ENCODE measurements at places on chromosomes 2 and 18.

- no peak for DNase-seq
Observed at GRCh38 chr2:205644018-205644417, 38.3 kb upstream of the NRP2 start.

DNA sequence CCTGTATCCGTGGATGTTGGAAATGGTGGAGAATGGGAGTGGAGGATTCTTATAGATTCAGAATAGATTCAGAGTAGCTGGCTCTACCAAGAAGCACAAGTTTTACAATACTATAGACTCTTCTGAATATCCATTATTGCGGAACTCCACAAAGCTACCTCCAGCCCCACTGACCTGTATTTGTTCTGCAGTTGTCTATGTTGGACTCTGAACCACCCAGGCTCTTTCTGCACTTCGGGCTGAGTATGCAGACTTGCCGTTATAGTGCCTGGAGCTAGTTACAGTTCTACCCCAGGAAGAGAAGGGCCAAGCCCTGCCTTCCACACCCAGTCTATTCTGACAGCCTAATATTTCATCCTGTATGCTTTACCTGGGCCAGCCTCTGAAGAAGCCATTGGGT is 4.4 kb upstream of the RGPD4 start:
- DNase-seq = no peak

- no peak for DNase-seq
Observed at GRCh38 chr2:235674146-235674545, 180.3 kb downstream of the AGAP1 start.

DNA sequence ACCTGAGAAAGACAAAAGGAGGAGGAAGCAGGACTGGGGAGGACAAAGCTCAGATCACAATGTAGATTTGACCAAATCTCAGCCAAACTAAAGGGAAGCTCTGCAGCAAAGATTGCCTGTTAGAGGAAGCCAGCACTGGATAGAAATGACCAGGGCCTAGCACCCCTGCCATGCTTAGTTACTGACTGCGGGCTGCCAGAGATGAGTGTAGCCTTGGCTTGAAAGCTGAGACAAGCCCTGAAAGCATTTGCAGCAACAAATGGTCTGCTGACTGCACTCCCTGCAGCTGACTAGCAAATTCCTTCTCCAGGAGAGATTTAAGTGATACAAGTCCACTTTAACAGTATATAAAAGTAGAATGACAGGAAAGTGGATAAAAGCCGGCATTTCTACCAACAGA is 140.9 kb upstream of the CRIM1 start:
- no peak for DNase-seq

- DNase-seq = no peak
Observed at GRCh38 chr2:48066000-48066399, 159.7 kb upstream of the FBXO11 start.

- no peak for DNase-seq
Observed at GRCh38 chr2:196041786-196042185, 26.9 kb downstream of the DNAH7 start.

- no peak for DNase-seq
Observed at GRCh38 chr2:28336264-28336980, 56.2 kb upstream of the FOSL2 start.

- DNase-seq = no peak
Observed at GRCh38 chr2:54364409-54364808, 91.7 kb upstream of the SPTBN1 start.

DNA sequence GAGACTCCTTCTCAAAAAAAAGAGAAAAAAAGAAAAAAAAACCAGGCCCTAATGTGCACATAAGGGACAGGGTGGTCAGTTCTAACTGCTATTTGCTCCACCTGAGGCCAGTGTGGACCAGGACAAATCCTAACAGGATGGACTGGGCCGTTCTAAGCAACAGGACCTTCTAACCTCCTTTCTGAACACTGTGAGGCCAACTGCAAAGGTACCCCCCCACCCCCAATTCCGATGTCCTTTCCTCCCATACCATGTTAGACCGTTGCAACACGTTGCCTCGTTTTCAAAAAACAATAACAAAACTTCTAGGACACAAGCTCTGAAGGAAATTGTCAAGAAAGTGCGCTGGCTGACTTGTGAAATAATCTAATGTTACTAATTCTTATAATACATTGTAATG is 1.2 kb downstream of the THAP4 start:
- no peak for DNase-seq

DNA sequence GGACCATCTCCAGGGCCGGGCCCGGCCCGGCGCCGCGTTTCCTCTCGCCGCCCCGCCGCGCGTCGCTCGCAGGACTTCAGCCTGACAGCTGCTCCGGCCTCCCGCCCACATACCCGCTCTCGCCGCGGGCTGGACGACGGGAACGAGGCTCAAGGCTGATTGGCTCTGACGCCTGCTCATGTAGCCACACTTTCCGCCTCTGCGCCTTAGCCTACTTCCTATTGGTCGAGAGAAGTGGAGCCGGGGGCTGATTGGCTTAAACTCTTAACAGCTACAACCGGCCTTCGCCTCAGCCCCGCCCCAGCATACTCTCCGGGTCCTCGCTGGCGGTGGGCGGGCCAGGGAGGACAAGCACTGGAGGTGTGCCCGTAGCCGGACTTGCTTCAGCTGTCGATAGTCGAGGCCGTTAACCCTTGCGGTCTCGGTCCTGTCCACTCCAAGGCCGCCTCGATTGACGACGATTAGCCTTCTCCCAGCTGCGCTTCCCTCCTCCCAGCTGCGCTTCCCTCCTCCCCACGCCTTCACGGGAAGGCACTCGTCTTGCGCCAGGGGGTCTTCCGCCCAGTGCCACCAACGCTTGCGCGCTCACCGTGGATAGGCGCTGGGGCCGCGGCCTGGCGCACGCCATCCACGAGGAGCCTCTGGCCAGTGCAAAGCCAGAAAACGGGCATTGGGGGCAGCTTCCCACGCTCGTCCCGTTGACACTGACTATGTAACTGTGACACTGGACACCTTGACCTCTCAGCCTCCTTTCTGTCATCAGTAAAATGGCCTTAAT is at the start of gene PRADC1:
TSS of gene PRADC1 (minus strand) at position 86 of the 778 bp plus-strand sequence. CDS start at position 7, 79 bp downstream.
- DNase-seq = peak; percentile 99

DNA sequence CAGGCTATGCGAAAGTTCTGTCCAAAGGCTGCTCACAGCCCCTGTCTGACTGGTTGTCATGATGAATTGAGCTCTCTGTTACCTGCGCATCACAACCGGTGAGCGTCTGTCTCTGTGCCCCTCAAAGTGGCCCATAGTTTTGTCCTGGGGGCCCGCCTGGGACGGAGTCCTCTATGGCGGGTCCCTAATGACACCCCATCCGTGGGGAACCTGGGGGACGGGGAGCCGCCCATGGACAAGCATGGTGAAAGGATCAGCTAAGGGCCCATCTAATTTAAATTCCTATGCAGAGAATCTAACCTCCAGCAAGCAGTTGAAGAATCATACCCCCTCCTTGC is 473 bp downstream of the ELMOD3 start:
- DNase-seq = no peak

- DNase-seq = no peak
Observed at GRCh38 chr2:37920570-37920969, 4.5 kb upstream of the RMDN2 start.

DNA sequence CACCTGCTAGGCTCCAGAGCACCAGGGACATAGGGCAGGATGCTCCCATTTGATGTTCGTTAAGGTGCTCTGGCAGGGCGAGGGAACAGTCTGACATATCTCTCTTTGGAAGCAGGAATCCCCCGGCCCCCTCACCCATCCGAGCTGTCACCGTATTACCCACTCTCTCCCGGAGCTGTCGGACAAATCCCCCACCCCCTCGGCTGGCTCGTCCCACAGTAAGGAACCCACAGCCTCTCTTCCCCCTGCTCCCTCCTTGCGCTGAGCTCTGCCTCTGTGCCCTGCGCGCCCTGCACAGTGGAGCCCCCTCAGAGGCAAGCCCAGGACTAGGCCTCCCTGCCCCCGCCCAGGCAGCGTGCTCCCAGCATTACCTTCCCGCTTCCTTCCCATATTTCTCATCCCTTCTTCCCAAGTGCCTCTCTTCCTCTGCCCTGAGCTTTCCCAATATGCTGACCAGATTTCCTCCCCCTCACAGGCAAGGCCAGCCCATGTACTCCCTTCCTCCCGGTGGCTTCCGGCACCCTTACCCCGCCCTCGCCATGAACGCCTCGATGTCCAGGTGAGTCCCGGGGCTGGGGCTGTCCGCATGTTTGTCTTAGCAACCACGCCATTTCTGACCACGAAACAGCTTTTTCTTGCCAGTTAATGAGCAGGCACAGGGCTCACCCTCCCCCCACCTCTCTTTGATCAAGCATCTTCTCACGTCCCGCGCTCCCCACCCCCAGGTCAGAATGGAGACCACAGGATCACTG is 23.8 kb downstream of the TGOLN2 start:
- DNase-seq = no peak

DNA sequence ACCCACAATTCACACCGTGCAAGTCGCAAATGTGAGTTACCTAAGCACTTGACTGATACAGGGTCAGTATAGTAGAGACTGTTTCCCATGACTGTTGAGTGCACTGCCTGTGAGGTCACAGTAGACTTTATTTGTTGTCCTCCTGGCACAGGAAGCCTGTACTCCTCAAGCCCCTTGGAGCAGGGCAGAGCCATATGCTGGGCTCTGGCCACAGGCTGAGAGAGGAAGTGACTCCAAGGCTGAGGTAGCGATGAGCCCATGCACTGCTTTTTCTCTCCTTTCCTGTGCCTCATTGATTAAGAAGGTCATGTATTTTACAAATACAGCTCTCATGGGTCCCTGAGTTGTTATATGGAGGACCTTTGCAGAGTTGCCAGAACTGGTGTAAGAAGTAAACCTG is 287.7 kb downstream of the SRBD1 start:
- no peak for DNase-seq

DNA sequence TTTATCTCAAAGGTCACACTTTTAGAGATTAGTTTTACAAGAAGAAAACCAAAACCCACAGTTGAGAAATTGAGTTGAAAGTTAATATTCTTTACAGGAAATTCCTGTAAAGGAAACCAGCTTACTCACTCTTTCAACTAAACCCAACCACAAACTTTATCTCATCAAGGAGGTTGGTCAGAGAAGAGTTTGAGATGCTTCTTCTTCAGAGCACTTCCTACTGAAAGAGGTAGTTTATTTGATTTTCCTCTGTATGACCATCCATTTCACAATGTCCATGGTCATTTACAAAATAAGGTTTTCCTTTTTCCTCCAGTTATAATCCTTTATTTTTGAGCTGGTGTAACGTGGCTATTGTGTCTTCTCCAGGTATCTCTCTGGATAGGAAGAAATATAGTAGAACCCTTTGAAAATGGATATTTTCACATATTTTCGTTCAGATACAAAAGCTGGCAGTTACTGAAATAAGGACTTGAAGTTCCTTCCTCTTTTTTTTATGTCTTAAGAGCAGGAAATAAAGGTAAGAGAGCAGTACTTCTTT is 4.5 kb upstream of the IL18RAP start:
- peak; percentile 24 for DNase-seq

DNA sequence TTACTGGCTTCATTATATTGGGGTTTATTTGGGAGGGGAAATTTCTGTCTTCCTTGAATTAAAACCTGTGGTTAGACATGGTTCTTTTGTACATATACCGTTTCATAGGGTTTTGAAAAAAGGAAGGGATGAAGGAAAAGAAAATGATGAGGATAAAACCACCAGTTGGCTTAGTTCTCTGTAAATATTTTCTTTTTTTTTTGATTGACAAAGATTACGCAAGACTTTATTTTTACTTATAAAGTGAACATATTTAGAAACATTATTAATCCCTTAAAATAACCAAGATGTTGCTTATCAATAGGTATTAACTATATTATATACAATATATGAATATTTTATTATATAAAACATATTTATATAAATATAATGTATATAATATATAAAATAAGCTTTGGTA is 45.1 kb upstream of the TUBA3E start:
- no peak for DNase-seq

Data from thymus (tissue), 14 donors.